T follicular helper cell (primary cell): ENCODE measurements at places on chromosomes 5 and 9.

DNA sequence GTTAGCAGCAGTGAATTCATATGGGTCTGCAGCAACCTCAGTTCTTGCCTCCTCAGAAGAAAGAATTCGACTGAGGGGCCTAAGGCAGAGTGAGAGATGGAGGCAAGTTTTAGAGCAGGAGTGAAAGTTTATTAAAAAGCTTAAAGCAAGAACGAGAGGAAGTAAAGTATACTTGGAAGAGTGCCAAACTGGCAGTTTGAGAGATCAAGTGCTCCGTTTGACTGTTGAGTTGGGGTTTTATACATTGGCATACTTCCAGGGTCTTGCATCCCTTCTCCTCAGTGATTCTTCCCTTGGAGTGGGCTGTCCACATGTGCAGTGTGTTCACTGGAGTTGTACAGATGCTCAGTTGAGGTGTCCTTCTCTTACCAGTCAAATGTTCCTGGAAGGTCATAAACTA, 203.6 kb downstream of the SPATA31D1 start:
- DNase-seq = no peak

GRCh38 chr5:59814537-59814872, 79.0 kb downstream of the PDE4D start:
- no peak for DNase-seq

DNA sequence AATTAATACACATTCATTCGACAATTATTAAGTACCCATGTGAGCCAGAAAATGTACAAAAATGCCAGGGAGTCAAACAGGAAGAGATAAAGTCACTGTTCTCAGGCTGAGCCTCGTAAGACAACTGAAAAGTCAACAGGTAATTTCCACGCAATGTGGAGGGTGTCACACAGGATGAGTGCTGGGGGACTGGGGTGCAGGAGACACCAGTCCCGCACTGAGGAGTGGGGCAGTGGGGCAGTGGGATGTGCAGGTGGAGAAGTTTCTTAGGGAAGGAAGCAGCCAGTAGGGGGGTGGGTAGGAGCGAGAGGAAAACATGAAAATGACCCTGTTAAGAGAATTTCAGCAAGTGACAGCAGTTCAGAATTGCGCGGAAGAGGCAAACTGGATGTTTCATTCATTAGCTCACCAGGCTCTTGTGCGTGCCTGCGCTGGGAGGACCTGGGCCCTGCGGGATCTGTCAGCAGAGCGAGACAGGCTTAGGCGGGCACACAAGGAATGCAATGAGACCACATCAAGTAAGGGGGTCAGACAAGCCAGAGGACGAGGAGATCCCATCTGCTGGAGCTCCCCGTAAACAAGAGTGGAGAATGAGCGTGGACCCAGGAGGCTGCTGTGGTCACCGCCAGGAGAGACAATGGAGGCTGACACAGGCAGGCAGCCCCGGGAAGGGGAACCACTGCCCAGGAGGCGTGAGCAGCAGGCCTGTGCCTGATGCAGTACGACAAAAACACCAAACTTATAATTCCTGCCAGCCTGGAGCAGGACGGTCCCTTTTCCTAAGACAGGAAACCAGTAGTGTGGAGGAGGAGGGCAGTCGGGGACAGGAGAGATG, 21.0 kb downstream of the CAMSAP1 start:
- DNase-seq = no peak

GRCh38 chr9:107742531-107743309, 253.2 kb upstream of the KLF4 start:
- DNase-seq = no peak

GRCh38 chr5:67515762-67516161, 319.2 kb upstream of the CD180 start:
- DNase-seq = no peak

DNA sequence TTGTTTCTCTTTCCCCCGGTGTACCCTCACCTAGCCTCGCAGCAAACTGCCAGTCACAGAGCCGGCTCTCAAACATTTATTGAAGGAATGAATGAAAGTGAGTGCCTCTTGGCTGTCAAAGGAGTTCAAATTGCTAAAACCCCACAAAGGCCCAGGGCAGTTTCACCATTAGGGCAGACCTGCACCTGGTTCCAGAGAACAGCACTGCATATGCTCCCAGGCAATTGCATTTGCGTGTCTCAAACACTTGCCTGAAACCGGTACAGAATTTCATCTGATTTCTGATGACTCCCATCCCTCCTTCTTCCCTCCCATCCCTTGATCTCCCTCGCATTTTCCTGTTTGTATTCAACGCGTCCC, 165.6 kb upstream of the ZNF462 start:
- no peak for DNase-seq

GRCh38 chr5:91033370-91033769, 349.7 kb downstream of the ARRDC3 start:
- DNase-seq = no peak

DNA sequence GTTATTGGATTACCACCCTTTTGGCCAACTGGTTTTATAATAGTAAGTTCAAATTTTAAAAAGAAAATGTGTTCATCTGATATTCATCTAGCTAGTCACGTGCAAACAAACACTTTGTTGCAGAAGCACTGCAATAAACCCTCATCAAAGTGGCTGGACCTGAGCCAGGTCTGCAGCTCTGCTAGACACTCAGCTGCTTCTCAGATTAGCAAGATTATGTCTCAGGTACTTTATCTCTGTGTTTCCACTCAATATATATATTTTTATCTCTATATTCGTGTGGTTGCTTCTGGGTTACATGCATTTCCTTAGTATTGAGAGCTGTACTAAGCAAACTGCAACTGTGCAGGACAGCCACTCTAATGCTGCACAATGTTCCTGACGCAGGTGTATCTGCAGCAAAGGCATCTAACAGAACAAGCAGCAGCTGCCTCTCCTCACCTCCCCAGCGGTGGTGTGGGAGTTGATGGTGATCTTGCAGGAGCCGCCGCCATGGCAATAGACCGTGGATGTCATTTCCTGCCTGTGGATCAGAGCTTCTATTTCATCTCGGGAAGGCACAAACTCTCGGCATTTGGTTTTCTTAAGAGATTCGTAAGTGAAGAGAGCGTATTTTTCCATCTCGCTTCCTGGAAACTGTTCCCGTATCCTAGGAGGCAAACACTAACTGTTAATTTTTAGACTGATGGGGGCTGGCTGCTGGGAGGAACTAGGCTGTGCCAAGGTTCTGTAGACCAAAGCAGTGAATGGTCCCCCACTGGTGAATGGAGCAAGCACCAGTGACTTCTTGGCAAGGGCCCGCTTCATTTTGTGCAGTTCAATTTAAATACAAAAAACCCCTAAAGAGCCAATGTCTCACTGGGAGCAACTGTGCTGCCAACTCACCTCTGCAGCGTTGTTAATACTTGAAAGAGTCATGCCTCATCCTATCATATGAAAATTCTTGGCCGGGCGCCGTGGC, 56.7 kb upstream of the RETREG1 start:
- DNase-seq = peak; percentile 34

GRCh38 chr9:133700819-133701320, 37.3 kb downstream of the SARDH start:
- no peak for DNase-seq

DNA sequence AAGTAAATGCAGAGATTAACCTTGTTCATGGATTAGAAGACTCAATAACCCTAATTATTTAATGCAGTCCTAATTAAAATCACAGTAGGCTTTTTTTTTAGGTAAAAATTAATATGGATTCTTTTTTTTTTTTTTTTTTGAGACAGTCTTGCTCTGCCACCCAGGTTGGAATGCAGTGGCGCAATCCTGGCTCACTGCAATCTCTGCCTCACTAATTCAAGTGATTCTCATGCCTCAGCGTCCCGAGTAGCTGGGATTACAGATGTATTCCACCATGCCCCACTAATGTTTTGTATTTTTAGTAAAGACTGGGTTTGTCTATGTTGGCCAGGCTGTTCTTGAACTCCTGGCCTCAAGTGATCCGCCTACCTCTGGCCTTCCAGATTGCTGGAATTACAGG, 40.6 kb downstream of the DENND4C start:
- no peak for DNase-seq

DNA sequence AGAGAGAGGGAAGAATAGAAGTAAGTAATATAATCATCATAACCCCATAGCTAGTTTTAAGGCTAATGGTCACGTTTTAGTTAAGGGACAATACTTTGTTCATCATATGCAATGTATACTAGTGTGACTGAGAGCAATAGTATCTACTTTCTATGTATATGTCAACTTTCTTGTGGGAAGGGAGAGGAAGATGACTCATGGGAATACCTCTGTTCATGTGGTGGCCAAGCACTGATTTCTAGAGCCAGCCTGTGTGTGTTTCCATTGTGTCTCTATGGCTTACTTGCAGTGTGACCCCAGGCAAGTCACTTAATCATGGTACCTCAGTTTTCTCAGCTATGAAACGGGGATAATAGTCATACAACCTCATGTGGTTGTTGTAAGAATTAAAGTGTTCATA, 639.6 kb downstream of the CETN3 start:
- no peak for DNase-seq

DNA sequence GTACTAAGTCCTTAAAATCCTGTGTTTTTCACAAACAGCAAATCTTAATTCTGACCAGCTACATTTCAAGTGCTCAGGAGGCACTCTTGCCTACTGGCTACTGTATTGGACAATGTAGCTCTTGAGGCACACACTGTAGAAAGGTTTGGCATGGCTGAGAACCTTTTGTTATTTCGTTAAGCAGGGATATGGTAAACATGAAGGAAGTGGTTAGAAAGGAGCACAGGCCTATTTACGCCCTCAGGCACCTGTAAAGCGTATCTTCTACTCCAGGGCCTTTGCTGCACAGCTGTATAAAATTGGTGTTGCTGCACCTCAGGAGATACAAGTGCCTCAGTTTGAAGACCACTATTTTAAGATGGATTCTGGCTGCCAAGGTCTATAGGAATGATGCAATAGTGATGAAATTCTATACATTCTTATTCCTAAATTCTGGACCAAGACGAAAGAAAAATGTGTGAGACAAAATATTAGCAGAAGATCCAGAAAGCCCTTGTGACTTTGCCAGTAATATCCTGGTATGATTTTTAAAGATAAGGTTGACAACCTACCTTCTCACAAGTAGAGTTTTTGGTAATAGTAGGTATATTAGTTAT, 9.3 kb upstream of the OTULIN start:
- DNase-seq = no peak
